Large intestine (tissue), 12 donors: ENCODE measurements at places on chromosomes 6 and 20.

GRCh38 chr6:34318499-34319470 is 70.0 kb upstream of the SMIM29 start:
- no peak for DNase-seq

GRCh38 chr6:134819236-134819635 is 130.7 kb downstream of the ALDH8A1 start:
- DNase-seq = no peak

GRCh38 chr6:359261-360035 is 32.1 kb upstream of the IRF4 start:
- no peak for DNase-seq

DNA sequence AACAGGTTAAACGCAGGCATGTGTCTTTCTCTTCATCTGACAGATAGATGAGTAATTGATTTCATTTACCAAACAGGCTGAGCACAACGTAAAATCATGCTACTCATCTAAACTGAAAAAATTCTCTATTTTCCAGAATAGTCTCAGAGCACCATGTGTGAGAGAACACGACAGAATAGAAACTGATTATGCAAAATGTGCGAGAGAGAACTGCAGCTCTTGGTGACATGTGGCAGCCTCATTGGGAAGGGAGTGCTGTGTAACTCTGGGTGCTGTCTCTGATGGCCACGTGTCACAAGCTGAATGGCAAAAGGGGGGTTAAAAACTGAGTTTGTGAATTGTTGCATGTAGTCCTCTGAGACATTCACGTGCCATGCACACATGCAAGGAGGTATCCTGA is 143.7 kb upstream of the ATXN1 start:
- DNase-seq = no peak

DNA sequence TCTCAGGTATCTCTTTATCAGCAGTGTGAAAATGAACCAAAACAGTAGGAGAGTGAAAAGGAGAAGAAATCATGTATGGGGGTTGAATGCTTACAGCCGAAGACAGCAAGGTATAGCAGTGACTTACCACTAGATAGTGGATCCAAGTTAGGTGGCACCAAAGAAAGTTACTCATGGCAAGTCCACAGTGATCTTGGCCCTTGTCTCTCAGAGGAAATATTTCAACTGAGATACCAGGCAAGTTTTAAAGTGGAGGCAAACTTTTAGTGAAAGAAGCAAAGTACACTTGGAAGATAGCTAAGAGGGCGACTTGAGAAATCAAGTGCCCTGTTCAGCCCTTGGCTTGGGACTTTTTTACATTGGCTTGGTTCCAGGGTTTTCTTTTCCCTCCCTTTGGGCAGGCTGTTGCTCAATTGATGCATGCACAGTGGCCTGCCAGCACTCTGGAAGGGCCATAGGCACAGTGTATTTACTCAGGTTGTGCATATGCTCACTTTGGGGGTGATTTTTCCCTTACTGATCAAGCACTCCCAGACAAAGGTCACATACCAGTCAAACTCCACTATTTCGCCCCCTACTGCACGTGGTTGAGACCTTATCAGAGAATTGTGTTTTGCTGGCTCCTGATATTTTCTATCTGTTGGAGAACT is 329.5 kb upstream of the KHDRBS2 start:
- DNase-seq = peak; percentile 95

GRCh38 chr6:5998236-5998635 is 8.5 kb downstream of the NRN1 start:
- DNase-seq = peak; percentile 12

DNA sequence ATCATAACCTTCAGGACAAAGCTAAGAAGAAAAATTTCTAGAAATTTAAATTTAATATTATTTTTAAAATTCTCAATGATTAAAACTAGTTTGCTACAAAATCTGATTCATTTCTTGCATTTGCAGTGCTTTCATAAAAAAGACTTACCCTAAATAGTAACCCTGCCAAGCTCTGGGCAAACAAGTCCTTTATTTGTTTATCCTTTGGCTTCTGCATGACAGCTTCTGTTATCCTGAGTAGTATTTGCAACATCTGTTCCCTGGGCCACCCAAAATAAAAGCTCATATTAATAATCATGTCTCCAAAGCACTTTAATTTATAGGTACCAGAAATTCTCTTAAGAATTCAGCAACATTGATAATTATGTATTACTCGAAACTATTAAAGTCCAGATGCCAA is 101.3 kb downstream of the RALGAPA2 start:
- DNase-seq = no peak

- no peak for DNase-seq
These were observed 3.2 kb upstream of the SIRPA start for GRCh38 chr20:1892119-1892385.
